DND-41 (cell line): ENCODE measurements at places on chromosomes 13 and 19.

GRCh38 chr13:90365130-90365529, 982.4 kb upstream of the MIR17HG start:
- H3K27me3 ChIP-seq, result no peaks in the 10 kb centered on the region
- no peak overlapping the region for H3K27ac ChIP-seq
- no peak for DNase-seq
- H3K4me1 ChIP-seq, result no peaks in the 10 kb centered on the region
- H3K4me3 ChIP-seq, result no peak overlapping the region
- no peaks in the 10 kb centered on the region for H3K36me3 ChIP-seq

DNA sequence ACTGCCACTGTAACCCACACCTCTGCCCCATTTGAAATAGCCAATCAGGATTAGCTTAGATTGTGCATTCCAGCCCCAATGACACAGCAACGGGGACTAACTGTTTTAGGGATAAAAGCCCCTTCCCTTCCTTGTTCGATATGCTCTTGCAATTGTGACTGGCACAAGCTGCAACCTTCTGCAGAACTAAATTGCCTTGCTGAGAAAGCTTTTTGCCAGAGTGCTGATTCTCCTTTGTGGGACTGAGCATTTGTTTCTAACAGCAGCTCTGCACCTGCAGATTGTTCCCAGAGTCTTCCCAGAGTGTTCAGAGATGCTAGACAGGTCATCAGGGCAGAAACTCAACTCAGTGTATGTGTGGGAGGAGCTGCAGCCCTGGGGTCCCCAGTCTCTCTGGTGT, 115.8 kb downstream of the ZNF675 start:
- no peaks in the 10 kb centered on the region for H3K27me3 ChIP-seq
- H3K4me1 ChIP-seq, result no peaks in the 10 kb centered on the region
- H3K27ac ChIP-seq, result no peak overlapping the region
- DNase-seq, result no peak

- H3K4me1 ChIP-seq, result no peaks in the 10 kb centered on the region
- H3K27ac ChIP-seq, result no peak overlapping the region
- H3K36me3 ChIP-seq, result no peaks in the 10 kb centered on the region
- no peak overlapping the region for H3K4me3 ChIP-seq
Measured at GRCh38 chr13:22883262-22883840, 297.4 kb upstream of the SGCG start.

DNA sequence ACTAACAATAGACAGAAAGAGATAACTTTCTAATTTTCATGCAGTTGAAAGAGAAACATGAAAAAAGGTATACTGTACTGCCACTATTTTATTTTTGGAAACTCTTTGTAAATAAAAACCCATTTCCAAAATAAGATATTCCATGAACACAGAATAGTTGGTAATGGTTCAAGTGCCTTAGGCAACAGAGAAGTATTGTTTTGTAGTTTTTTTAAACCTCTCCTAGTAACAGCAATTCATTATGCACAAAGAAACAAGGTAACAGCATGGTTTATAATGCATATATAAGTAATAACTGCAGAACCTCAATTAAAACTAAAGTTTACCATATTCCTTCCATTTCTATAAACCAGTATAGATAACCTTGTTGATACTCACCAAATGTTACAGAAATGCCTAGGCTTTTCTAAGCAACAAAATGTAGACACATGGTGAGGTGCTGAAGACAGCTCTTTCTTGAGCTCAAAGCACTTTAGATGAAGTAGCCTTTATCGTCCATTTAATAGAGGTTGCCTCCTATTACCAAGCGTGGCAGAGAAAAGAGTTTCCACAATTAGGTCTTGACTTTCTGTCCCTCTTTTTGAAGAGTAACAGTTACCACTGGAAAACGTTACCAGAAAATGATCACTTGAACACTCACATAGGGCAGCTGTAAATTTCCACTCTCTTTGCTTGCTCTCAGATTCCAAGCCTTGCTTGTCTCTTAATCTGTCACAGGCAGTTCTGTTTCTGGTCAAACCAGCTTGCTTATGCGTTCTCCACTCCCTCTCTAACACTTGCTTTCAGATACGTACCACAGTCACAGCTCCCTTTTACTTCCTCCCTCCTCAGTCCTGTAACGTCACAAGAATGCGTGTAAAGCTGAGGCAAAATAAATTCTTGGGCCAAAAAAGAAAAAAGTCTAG, 42.9 kb downstream of the CAB39L start:
- no peak overlapping the region for H3K27ac ChIP-seq
- no peak overlapping the region for H3K4me3 ChIP-seq
- H3K4me1 ChIP-seq, result no peaks in the 10 kb centered on the region
- no peaks in the 10 kb centered on the region for H3K36me3 ChIP-seq

DNA sequence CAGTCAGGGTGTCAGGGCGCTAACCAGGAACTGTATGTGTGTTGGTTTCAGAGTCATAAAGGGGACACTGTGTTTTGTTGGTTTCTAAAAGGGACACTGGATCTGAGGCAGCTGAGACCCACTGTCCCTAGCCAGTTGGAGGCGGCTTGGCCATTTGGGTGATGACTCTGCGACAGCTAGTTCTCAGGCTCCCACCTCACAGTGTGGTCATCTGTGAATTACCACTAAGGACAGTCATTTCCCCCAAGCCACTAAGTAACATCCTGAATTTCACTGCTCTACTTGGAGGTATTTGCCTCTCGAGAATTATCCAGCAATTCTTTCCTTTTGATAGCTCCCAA, 51.5 kb downstream of the EPS15L1 start:
- H3K27me3 ChIP-seq, result no peaks in the 10 kb centered on the region
- no peaks in the 10 kb centered on the region for H3K4me1 ChIP-seq
- H3K4me3 ChIP-seq, result no peak overlapping the region

DNA sequence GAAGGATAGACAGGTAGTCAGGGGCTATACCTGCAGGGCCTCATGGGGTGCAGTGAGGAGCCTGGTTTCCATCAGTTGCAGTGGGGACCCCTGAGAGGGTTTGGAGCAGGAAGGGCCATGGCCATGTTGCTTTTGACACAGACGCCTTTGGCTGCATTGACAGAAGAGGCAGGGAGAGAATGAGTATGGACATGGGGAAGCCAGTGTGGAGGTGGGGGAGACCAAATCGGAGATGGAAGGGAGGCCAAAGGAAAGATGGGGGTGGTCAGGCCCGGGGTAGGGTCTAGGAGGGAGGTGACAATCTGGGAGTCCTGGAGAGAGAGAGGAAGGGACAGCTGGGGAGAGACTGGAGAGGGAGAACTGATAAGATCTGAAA, 1.3 kb downstream of the HSD11B1L start:
- H3K27me3 ChIP-seq, result no peaks in the 10 kb centered on the region
- no peak for DNase-seq
- peaks cover 10% of the 10 kb centered on the region; the same call in 1 of the 2 replicates for H3K36me3 ChIP-seq
- peaks cover 35% of the 10 kb centered on the region for H3K4me1 ChIP-seq
- H3K4me3 ChIP-seq, result no peak overlapping the region
- no peak overlapping the region for H3K27ac ChIP-seq

DNA sequence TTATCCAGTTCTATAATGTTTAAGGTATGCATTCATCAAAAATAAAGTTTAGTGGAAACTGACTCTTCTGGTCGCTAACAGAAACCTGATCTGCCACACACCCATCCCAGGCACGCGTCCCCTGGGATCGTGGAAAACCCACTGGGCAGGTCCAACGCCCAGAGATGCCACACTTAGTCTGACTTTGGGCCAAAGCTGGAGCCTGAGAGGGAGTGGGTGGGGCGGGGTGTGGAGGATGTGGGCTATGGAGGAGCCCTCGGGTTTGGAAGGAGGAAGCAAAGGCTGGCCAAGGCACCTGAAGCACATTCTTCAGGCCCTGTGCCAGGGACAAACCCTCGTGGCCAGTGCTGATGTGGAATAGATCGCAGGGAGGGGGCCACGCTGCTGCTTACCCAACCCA, 2.5 kb downstream of the IGFL1 start:
- no peak overlapping the region for H3K27ac ChIP-seq
- no peaks in the 10 kb centered on the region for H3K36me3 ChIP-seq
- DNase-seq, result no peak
- no peaks in the 10 kb centered on the region for H3K4me1 ChIP-seq

- H3K4me3 ChIP-seq, result no peak overlapping the region
- no peak overlapping the region for H3K27ac ChIP-seq
- no peak for DNase-seq
Measured at GRCh38 chr13:32447894-32448623, 20.1 kb upstream of the N4BP2L1 start.

DNA sequence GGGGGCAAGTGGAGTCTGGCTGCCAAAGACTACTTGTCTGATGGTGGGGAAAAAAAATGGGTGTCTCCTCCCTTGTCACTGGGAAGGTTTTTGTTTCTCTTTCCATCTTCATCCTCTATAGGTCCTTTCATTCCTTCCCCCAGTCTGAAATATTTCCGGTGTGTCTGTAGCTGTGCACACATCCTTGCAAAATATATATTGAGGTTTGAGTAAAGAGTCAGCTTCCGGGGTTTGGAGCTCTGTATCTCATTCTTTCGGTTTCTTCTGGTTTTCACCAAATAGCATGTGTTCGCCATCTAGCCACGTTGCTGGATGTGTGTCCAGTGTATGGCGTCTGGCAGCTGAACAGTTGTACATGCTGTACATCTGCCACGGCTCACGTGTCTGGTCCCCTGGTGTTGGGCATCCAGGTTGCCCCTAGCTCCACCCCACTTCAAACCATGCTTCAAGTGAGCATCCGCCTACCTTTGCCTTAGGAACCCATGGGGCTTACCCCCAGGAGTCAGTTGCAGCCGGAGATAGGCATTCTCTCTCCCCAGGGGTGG, 142.2 kb downstream of the SIPA1L3 start:
- H3K36me3 ChIP-seq, result no peaks in the 10 kb centered on the region
- DNase-seq, result peak; percentile 67
- peak overlapping the region; percentile 83 for H3K27ac ChIP-seq

DNA sequence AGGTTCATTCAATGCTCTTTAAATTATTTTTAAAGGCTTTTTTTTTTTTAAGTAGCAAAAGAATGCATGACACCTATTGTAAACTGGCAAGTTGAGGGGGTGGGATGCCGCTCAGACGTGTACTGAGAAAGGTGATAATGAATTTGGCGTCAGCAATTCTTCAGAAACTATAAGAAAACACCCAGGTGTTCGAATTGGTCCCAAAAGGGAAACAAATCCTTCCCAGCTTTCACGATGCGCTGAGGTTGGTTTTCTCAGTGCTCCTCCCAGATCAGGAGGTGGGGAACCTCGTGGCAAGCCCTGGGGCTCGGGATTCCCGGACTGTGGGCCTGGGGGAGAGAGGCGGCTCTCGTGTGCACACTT, 543 bp upstream of the FAM124A start:
- H3K4me3 ChIP-seq, result no peak overlapping the region; the same call in 1 of the 2 replicates
- peaks cover 13% of the 10 kb centered on the region for H3K4me1 ChIP-seq
- no peak overlapping the region for H3K27ac ChIP-seq
- DNase-seq, result peak; percentile 9
- H3K36me3 ChIP-seq, result no peaks in the 10 kb centered on the region
- H3K27me3 ChIP-seq, result peaks cover 56% of the 10 kb centered on the region

DNA sequence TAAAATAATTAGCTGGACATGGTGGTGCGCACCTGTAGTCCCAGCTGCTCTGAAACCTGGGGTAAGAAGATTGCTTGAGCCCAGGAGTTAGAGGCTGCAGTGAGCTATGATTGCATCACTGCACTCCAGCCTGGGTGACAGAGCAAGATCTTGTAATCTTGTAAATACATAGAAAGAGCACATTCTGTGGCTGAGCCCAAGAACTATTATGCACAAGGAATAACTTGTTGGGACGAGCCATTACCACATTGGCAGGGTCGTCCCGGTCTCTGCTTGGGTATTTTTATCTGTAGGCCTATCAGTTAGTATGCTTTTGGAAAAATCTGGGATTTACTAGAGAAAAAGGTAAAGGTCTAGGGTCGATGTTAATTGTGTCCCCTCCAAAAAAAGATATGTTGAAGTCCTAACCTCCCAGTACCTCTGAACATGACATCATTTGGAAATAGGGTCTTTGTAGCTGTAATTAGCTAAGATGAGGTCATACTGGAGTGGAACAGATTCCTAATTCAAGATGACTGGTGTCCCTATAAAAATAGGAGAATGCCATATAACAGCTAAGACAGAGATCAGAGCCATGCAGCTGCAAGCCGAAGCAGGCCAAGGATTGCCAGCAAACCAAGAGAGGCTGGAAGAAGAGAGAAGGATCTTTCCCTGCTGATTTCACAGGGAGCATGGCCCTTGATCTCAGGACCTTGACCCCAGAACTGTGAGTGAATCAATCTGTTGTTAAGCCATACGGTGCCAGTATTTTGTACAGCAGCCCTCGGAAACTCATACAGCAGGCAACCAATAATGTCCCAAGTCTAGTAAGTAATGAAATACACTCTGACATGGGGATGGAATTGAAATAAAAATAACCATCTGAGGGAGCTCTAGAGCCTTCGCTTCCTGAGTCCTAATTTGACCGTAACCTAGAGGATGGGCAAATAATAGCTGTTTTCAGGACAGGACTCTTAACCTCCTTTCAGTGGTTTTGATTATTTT, 77.0 kb downstream of the TM9SF2 start:
- H3K27ac ChIP-seq, result no peak overlapping the region
- H3K4me3 ChIP-seq, result no peak overlapping the region
- H3K27me3 ChIP-seq, result no peaks in the 10 kb centered on the region
- no peaks in the 10 kb centered on the region for H3K36me3 ChIP-seq
- DNase-seq, result no peak

DNA sequence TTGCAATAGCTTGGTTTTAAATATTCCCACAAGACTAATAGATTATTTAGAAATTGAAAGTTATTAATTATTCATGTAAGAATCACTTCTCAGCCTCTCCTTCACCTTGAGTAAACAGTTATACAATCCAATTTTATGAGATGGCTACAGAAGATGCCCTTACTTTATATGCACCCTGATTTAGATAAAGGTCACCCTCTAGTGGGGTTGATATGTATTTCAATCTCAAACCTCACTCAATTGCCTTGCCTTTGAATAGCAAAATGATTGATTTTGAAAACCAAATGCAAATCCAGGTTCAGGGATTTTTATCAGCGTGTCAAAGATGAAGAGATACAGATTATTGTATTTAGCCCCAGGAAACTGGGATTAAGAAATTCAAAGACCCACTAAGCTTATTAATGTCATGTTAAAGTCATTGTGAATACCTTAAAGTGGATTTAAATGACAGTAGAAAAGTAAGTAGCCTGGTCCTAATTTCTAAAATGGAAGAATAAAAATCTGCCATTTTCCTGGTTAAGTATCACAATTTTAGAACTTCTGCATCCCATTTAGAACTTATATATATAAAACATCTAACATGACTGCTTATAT, 305.1 kb downstream of the ITGBL1 start:
- no peak overlapping the region for H3K27ac ChIP-seq
- no peaks in the 10 kb centered on the region for H3K27me3 ChIP-seq
- H3K36me3 ChIP-seq, result no peaks in the 10 kb centered on the region

DNA sequence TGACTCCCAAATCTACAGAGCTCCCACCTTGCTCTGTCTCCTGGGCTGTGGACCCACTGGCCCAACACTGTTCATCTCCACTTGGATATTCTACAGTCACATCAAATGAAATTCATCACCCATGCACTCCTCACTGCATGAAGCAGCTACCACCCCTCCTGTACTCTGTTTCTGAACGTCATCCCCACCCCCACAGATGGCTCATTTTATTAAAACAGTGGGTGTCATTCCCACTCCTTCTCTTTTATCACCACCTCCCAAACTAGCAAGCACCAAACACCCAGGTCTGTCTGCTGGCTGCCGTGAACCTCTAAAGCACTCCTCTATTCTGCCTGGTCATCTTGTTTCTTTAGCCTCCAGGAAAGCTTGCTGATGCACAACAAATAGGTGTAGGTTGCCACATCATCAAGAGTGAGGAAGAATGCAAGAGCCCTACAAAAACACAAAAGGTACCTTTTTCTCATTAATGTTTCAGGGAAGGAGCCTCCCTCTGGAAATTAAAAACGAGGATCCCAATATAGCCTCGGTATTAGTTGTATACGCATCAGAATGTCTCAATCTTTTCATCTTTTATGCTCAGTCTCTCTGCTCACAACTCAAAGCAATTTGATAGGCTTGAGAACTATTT, 91.8 kb downstream of the MIPEP start:
- H3K27ac ChIP-seq, result no peak overlapping the region
- peaks cover 5% of the 10 kb centered on the region; the same call in 1 of the 2 replicates for H3K4me1 ChIP-seq
- DNase-seq, result no peak
- H3K36me3 ChIP-seq, result peaks cover 6% of the 10 kb centered on the region; the same call in 1 of the 2 replicates
- H3K4me3 ChIP-seq, result no peak overlapping the region
